ENCODE measurements at places on chromosomes 6 and 20.

GRCh38 chr6:138540468-138540867, 41.2 kb upstream of the NHSL1 start:
- DNase-seq, result no peak

DNA sequence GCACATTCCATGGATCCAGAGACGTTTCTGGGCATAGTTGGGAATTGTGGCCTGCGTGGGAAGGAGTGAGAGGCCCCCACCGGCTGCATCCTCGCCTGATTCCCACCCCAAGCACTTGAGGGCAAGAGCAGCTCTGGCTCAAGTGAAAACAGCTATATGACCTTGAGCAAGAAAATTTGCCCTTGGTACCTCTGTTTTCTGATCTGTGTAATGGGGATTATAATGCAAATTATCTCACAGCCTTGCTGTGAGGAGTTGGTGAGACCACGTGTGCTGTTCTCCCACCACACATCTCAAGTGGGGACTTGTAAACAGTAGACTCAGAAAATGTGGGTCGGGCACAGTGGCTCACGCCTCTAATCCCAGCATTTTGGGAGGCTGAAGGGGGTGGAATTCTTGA, 602 bp downstream of the TGM6 start:
- no peak for DNase-seq

- DNase-seq, result no peak
These were observed 82.5 kb upstream of the MAP3K7 start for GRCh38 chr6:90669420-90669819.

- no peak for DNase-seq
These were observed 41.5 kb upstream of the ECI2 start for GRCh38 chr6:4176907-4177306.

DNA sequence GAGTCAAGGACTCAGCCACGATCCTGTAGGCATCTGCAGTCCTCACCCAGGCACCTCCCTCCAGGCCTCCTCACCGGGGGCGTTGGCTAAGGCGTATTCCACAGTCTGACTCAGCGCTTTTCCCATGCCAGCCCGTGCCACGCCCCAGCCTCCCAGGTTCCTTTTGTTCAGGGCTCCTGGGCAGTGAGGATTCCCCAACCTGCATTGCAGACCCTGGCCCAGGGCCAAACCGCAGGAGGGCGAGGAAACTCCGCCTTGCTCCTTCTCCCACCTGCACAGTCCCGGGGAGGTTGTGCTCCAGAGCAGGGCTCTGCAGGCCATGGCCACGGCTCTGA, 202.8 kb upstream of the CST7 start:
- peak; percentile 49 for DNase-seq

DNA sequence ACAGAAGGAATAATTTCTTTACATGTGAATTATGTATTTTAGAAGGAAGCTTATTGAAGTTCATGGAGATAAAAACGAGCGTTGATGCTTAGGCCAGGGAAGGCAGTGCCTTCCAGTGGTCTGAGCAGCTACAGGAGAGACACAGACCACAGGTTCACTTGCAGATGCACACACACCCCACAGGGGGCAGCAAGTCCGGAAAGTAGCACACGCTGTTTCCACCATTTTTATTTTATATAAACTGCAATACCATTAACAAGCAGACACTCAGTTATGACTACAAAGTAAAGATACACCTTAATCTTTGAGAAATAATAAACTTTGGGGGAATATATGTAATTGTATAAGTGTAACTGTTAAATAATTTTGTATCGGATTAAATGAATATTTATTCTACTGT, 13.5 kb upstream of the DACT2 start:
- no peak for DNase-seq

DNA sequence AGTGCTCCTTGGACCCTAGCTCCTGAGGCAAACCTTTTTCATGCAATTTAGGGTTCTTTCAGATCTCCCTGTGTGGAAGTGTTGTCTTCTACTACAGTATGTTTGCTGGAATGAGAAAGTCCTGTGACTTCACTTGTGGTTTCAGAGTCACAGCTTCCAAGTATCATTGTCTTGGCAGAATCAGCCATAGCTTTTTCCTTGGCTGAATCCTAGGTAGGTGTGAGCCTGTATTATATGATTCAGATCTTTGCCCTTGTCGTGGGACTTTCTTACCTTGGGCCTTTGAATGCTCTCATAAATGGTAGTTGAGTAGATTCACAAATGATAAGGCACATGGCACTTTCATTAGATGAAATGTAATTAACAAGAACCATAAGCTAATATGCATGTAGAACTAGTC, 16.5 kb downstream of the CARMIL1 start:
- no peak for DNase-seq

GRCh38 chr6:89298680-89299465, 16.2 kb downstream of the GABRR2 start:
- no peak for DNase-seq

DNA sequence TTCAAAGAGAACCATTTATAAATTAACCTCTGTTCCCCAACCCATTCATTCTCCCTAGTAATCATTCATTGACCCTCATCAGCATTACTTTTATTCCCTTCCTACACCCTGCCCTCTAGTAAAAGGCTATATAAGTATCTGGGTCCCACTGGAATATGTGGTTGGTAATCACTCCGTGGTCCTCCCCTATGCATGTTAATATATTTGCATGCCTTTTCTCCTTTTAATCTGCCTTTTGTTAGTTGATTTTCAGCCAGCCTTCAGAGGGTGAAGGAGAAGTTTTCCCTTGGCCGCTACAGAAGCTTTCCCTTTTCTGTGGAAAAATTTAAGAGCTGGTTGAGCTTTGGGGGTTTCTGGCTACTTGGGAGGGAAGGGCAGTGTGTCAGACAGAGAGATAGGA, 585.6 kb downstream of the UTRN start:
- DNase-seq, result no peak

GRCh38 chr6:75499640-75500039, 6.0 kb upstream of the FILIP1 start:
- DNase-seq, result no peak

- no peak for DNase-seq
These were observed 1.6 kb downstream of the SRSF6 start for GRCh38 chr20:43459022-43459942.

GRCh38 chr20:1891263-1892118, 3.7 kb upstream of the SIRPA start:
- DNase-seq, result no peak

DNA sequence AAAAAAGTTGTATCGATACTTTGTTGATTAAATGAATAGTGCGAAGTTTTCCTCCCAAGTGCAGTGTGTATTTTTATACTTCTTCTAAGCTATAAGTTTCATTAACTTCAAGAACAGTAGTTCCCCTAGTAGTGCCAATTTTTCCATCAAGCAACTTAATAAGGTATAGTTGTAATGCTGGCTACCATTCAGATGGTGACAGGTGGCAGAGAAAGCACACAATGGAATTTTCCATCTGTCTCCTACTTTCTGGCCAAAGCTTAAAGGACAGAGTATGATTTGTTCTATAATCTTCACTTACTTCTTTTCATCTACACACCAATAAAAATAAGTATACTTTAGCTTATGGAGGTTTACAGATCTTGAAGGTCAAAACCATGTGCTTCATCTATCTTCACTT, 431.1 kb downstream of the NKAIN2 start:
- DNase-seq, result no peak

DNA sequence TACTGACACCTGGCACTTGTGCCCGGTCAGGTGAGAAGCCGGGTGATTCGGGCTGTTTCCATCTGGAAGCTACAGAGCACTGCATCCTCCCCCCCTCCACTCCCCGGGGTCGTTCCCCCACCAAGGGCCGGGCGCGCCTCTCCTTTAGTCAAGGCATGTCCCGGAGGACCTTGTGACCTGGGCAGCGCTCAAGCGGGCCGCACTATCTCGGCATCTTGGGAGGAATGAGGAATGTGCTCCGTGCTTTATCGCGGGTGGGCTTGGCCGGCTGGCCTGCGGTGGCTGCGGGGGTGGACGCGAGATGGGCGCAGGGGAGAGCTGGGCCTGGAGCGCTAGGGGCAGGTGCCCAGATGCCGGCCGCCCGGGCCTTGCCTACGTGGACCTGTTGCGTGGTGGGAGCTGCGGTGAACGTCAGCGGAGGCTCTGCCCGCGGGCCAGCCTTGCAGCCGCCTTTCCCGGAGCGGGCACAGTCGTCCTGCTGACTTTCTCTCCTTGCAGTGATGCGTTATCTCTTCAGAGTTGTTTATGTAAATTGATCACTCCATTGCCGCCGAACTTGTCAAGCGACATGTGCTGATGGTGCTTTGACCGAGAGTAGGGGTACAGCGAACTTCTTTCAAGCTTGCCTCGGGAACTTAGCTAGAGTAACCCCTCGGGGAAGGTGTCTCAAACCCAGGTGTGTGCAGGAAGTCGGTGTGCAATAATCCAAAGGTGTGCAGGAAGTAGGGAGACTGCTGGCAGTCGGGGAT, 1.1 kb downstream of the LRRC1 start:
- DNase-seq, result peak; percentile 59

- no peak for DNase-seq
These were observed 4.1 kb downstream of the SPTLC3 start for GRCh38 chr20:13012886-13013285.

DNA sequence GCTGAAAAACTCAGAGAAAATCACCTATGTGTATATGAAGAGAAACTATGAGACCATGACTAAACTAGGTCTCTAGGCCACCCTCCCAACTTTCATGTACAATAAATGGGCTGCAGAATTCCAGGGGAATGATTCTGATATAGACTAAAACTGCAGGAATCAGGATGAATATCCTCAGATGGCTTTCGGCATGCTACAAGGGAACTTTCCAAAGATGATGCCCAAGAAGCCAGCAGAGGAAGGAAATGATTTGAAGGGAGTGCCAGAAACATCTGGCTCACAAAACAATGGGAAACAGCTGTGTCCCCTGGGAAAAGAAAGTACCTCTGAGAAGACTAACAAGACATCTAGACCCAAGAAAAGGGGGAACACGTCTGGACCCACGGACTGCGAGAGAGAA, 41.1 kb downstream of the PLN start:
- DNase-seq, result no peak

DNA sequence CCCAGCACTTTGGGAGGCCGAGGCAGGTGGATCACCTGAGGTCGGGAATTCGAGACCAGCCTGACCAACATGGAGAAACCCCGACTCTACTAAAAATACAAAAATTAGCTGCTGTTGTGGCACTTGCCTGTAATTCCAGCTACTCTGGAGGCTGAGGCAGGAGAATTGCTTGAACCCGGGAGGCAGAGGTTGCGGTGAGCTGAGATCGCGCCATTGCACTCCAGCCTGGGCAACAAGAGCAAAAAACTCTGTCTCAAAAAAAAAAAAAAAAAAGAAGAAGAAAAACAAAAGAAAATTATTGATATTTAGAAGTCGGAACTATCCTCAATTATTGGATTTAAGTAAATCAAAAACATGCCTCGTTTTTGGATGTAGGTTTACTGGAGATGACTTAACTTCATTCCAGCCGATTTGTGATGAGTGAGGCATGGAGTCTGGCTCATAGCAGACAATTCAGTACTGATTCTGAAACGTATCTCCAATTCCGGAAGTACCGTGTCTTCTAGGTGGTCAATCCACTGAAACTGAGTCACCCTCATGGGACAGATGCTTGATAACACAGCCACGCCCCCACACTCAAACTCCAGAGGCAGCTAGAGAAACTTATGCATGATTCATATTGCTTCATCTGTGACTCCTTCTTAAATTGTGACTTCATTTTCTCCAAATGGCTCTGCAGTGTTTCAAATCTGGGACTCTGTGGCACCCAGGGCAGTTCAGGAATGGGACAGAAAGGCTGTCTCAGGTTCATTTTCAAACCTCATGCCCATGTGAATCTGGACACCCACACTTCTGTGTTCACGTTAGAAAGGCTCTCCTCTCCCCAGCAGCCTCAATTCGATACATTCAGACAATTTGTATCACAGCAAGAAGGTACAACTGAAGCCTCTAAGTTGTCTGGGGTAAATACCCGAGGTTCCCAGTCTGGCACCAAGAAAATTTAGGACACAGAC, 110.4 kb upstream of the ARMC2 start:
- DNase-seq, result no peak

- no peak for DNase-seq
These were observed at the start of gene TEAD3 for GRCh38 chr6:35496841-35497570. TEAD3 (minus strand) TSS chr6:35497079.

DNA sequence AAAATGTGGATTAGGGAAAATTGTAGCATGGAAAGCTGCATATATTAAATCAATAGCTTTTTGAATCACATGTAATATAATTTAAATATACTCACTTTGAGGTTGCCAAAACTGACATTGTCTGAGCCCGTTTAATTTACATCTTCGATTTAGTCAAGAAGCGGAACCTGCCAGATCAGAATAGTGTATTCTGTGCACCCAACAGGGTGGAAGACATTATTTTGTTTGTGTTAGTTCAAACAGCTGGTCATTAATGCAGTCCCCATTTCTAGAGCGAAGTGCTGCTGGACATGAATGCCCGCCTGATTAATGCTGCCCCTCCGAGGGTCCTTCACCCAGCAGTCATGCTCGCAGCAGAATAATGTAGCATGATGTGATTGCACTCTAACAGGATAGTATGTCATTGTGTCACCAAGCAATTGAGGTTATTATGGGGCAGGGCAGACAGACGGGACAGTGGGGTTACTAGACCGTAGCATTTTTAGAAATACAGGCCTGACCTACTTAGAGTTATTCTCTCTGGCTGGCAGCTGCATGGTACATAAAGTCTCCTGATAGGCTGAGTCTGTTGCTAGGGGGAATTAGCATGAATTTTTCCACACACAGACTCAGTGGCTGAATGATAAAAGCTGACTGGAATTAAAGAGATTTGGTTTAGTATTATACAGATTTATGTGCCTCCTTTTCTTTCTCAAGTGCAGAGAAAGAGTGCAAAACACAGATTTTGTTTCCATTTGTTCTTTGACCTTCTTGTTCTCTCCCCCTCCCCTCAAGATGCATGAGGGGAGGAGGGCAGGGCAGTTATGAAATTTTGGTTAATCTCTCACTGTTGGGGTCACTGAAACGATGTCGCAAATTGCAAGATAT, 147.1 kb downstream of the PRL start:
- peak; percentile 98 for DNase-seq

DNA sequence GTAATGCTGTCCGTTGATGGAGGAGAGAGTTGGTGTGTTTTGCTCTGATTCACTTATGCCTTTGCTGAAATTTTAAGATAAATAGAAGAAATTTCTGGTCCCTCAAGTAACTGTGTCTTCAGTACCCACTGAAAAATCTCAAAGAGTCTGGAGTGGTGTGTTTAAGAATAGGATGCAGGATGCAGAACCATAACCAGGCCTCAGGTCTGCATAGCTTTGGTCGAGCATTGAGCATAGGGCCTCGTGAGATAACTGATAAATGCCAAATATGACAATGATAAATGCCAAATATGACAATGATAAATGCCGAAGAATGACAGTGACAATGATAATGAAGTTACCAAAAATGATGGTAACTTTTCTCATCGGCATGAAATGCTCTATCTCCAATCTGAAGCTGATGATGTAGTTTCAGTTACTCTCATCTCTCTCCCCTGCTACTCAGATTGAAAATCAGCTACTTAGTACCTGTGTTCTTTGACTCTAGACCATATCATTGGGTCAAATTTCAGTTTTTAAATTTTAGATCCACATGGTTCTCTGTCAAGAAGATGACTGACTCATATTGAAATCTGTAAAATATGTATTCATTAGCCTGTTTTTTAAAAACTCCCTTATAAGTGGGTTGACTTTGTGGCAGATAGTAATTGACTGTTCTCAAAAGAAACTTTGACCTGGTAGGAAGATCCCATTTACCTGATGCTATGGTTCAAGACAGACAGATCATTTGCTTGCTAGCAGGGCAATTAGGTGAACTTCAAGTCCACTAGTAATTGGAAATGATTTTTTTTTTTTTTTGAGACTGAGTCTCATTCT, 96.6 kb downstream of the SLC16A10 start:
- DNase-seq, result no peak

- DNase-seq, result no peak
These were observed 605.5 kb downstream of the HDGFL1 start for GRCh38 chr6:23174781-23175361.

All from NCI-H748 treated with DMSO at 0.1 percent for 48 hours (cell line).